T-helper 9 cell (primary cell): ENCODE measurements at places on chromosomes 1 and 21.

DNA sequence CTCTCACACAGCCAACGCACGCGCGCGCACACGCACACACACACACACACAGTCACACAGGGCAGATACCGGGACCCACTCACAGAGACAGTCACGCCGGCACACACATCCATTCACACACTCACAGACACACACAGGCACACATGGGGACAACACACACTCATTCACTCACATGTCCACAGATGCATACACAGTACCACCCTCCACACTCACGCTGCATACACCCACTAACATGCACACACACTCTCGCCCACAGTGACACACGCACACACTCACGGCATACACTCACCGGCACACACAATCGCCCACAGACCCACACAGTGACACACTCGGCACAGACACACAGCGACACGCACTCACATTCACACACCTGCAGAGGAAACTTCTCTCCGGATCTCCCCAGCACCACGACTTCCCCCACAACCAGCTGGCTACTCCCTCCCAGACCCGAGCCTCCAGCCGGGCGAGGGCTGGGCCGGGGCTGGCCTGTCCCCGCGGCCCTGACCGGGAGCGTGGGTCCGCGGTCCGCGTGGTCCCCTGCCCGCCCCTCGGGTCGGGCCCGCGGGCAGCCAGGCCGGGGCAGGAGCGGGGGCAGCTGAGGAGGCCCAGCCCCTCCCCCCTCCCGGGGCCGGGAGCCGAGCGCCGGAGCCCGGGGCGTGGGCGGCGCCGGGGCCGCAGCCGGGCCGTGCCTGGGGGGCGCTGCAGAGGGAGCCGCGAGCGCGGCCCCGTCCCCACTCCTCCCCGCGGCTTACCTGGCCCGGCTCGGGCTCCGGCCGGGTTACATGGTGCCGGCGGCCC, 552 bp downstream of the DLGAP3 start:
- DNase-seq, result no peak

- DNase-seq, result no peak
Measured at GRCh38 chr1:20115479-20115878, 3.9 kb downstream of the PLA2G2D start.

DNA sequence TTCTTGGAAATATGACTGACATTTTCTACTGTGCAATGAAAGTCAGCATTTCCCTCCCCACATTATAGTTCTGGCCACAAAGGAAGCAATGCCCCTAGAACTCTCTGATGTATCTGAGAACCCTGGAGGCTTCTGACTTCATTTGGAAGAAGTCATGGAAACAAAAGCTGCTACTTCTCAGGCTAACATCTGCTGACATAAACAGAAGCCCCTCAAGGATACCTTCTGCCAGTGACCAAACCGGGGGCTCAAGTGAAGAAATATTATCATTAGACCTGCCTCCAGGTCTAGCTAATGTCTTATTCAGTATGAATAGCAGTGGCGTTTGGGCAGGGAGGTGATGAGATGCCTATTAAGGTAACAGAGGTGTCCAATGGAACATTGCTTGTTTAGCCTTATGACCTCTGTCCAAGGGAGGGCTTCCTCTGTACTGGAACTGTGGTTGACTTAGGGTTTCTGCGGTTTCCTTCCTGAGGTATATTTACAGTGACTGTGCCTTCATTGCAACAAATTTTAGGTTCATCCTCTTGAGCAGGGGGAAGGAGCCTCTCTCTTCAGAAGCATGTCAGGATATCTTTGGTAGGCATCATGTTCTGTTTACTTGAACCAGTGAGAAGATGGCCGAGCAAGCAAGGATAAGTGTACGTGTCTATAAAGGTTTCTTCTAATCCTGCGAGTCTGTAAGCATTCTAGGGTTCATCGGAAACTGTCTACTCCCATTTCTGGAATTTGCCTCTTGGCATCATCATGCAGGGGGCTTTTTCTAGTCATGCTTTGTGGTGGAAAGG, 161.7 kb downstream of the PBX1 start:
- DNase-seq, result no peak

DNA sequence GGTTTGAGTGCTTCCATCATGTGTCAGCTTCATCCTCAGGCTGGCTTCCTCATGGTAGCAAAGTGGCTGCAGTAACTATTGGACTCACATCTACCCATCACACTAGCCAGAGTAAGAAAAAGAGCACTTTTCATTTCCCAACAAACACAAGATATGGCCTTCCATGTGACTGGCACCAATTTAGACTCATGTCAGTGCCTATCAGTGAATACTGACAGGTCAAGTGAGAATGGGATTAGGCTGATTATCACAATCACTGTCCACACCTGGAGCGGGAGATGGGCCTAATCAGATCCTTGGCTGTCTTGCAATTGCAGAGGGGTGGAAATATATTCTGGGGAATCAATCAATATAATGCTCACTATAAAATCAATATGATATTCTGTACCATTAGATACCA, 2.9 kb upstream of the RABGAP1L start:
- no peak for DNase-seq

- no peak for DNase-seq
Measured at GRCh38 chr1:12722626-12723025, 6.7 kb downstream of the AADACL3 start.

DNA sequence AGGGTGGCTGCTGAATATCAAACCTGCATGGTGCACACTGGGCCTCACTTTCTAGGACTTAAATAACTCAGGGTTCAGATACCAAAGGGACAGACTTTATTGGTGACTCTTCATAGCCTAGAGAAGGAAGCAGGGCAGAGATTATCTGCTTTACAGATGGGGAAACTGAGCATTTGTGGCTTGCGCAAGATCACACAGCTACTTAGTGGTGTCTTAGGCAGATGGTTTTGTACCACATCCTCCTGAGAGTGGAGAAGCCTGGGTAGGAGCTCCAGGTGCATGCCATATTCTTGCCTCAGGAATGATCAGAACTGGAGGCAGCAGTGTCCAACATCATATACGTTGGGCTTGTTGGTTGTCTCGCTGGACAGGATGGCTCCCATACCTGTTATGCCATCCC, 6.8 kb upstream of the DPH2 start:
- no peak for DNase-seq

DNA sequence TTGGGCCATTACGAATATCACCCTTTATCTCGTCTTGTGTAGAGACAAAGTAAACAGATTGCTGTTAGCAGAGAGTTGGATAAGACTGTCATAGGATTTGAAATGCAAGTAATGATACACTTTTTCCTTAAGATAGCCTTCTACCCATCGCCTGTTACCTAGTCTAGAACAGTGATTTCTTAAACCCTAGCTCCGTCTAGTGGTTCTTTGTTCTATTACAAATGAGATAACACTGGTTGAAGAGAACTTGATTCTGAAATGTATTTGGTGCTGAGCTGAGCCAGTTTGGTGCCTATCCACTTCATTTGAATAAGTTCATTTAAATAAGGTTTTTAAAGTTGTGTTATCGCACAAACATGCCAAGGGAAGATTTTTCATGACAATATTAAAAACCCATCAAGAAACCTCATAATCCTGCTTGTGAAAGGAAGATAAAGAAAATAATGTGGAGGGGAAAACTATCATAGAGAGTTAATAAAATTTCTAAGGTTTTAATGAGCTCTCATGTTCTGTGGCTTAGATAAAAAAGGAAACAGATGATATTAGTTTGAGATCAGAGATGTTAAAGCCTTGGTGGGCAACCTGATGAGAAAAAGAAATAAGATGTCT, 1.5 kb upstream of the KCNH1 start:
- DNase-seq, result no peak

- no peak for DNase-seq
Measured at GRCh38 chr1:181318022-181318857, 165.1 kb upstream of the CACNA1E start.

GRCh38 chr1:145720556-145720877, 1.2 kb downstream of the CD160 start:
- no peak for DNase-seq

DNA sequence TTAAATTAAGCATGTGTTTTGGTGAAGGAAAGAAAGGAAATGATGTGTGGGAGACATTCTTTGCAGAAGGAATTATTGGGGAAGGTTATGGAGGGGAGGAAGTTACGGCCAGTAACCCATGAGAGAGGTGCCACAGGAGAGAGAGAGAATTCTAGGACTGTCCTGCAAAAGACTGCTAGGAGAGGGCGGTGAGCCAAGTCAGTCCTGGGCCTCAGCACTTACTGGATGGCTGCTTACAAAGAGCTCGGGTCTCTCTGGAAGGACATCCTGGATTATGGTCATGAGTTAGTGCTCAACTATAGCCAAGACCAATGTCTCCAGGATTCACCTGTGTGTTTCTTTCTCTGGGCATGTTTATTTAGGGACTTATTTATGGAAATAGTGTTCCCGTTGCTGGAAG, 74.4 kb upstream of the HSD17B7 start:
- DNase-seq, result no peak

DNA sequence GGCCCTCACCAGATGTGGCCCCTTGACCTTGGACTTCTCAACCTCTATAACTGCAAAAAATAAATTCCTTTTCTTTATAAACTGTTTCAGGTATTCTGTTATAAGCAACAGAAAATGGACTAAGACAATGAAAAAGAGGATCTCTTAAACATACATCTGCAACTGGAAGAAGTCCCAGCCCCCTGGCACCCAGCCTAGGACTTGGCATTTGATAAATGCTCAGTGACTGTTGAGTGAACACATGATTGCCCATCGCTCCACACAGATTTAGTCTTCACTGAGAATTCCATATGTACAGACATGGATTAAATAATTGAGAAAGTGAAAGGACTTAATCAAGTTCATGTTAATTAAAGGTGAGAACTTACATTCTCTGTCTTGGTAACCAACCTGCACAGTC, 344.9 kb upstream of the RUNX1 start:
- DNase-seq, result no peak

GRCh38 chr1:85628791-85629531, 48.4 kb downstream of the CCN1 start:
- DNase-seq, result no peak

DNA sequence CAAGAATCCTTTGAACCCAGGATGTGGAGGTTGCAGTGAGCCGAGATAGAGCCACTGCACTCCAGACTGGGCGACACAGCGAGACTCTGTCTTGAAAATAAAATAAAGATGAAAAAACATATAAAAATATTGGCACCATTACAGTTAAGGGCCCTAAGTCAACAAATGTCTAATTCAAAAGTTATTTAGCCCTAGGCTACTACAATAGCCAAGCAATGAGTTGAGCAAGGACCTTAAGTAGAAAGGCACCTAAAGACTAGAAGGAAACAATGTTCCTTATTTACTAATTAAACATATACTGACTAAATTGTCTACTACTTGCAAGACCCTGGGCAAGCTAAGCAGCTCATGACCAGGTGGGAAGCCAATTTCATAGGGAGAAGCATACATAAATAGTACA, 4.1 kb downstream of the PIK3R3 start:
- no peak for DNase-seq

GRCh38 chr1:38481871-38482826, 377.4 kb downstream of the RRAGC start:
- DNase-seq, result no peak

DNA sequence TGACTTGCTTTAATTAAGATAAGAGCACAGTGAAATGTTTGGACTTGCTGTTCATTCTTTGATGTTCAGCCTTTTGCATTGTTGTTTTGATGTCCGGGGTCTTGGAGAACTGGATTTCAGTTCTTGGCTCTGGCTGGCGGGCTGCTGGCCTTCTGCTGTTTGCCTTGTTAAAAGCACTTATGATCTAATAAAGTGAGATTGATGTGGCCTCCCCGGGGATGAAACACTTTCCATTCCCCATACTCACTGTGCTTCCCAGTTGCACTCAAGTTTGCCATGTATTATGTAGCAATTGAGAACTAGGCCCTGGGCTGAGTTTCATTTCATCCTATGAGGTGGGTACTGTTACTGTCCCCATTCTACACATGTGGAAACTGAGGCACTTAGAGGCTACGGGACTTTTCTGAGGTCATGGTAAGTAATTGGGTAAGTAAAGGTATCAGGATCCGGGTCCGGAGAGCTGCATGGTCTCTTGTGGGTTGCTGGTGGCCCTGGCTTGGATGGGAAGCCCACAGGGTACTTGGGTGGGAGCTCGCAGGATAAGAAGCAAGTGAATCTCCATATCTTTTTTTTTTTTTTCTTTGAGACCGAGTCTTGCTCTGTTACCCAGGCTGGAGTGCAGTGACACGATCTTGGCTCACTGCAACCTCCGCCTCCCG, 127.7 kb upstream of the ZBTB40 start:
- no peak for DNase-seq

DNA sequence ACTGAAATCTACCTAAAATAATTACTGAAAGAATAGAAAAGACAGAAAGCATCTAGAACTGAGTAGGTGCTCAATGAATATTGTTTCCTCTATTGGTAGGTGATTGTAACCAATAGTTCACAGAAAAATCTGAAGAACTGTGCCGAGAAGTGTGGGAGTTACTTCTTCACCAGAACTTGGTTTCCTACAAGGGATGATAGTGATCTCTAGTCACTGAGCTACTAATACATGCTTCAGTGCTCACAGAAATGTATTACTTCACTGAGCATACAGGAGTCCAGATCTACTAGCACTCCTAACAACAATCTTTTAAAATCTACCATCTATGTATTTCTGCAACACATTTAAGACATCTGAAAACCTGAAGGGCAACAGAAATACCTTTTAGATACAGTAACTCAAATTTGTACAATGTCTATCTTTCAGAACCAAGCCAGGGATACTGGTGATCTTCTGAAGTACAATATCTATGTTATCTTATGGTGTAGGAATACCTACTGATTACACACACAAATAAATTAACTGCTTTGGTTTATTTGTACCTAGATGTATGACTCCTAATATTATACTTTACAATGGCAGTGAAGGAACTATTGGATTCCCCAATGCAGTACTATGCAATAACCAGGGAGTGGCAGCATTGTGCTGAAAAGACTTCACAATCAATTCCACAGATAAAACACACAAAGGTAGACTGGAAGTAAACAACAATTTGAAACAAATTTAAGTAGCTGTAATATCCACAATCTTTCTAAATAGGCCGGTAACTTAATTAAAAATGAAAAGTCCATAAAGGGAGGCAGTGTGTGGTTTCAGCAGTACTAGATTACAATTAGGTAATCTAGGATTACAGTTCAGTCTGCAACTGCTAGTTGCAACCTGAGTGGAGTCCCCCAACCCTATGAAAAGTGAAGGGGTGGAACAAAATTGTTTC, 243.0 kb downstream of the SLC45A1 start:
- DNase-seq, result peak; percentile 3

GRCh38 chr1:183590244-183591191, at the start of gene NCF2:
NCF2 (minus strand) TSS chr1:183590459; CDS start chr1:183590329, 130 bp downstream.
- DNase-seq, result no peak

- no peak for DNase-seq
Measured at GRCh38 chr21:18049461-18049860, 195.2 kb upstream of the CHODL start.

DNA sequence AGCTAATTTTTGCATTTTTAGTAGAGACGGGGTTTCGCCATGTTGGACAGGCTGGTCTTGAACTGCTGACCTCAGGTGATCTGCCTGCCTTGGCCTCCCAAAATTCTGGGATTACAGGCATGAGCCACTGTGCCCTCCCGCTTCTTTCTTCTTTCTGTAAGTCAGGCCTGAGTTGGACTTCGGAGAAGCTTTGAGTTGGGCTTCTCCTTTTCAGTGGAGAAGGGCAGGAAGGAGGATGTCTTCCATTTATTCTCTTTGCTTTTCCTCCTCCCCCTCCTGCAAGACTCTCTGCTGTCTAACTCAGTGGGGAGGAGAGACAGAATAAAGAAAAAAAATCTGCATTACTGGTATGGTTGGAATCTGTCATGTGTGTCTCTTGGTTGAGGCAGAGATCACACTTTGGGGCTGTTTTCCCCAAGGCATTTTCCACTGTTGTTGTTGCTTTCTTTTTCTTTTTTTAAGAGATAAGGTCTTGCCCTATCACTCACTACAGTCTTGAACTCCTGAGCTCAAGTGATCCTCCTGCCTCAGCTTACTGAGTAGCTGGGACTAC, 13.2 kb upstream of the DEGS1 start:
- no peak for DNase-seq
